ENCODE measurements at places on chromosomes 3 and 15.

- no peak for DNase-seq
Observed at GRCh38 chr3:157605356-157605755, 102.1 kb upstream of the VEPH1 start.

- DNase-seq: no peak
Observed at GRCh38 chr3:104974316-104974715, 392.4 kb upstream of the ALCAM start.

DNA sequence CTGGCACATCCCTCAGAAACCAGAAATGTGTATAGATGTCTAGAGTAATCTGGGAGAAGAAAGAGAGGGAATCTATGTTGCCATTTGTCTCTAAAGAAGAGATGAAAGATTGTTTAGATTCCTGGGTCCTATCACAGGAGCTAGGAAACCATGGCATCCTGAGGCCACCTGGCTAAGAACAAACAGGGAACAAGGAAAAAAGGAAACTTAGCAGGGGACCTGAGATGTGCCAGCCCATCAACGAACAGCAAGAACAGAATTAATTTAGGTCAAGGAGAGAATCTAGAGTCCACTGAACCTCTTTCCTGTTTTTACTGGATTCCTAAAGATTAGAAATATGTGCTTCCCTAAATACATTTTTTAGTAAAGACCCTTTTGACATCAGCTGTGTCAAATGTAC, 30.3 kb downstream of the IP6K1 start:
- DNase-seq: no peak

DNA sequence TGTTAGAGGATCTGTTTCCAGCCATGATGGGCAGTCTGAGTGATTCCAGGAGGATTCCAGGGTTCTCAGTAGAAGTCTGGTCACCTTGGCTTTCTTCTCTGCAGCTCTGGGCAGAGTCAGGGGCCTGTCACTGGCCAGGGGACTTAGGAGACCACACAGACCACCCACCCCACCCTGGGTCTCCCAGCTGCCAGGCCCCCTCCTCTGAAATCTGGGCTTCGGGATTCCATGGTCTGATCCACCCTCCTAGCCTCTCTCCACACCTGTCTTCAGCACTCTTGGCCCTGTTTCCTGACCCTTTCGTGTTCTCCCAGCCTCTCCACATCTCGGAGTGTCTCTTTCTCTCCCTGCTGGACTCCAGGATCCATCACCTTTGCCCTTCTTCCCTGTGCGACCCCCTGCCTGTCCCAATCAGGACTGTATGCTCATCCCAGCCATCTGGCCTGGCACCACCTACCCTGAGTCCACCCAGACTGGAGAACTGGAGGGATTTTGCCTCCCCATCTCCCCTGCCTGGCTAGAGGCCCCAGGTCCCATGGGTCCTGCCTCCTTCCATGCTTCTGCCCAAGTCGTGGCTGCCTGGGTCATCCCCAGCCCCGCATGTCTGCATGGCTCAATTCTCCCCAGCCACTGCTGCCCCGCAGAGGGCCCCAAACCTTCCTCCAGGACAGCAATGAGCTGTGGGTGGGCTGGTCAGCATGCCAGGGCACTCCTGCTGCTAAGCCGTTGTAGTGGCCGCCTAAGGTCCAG, 34.3 kb downstream of the GOLGA6L10 start:
- no peak for DNase-seq

DNA sequence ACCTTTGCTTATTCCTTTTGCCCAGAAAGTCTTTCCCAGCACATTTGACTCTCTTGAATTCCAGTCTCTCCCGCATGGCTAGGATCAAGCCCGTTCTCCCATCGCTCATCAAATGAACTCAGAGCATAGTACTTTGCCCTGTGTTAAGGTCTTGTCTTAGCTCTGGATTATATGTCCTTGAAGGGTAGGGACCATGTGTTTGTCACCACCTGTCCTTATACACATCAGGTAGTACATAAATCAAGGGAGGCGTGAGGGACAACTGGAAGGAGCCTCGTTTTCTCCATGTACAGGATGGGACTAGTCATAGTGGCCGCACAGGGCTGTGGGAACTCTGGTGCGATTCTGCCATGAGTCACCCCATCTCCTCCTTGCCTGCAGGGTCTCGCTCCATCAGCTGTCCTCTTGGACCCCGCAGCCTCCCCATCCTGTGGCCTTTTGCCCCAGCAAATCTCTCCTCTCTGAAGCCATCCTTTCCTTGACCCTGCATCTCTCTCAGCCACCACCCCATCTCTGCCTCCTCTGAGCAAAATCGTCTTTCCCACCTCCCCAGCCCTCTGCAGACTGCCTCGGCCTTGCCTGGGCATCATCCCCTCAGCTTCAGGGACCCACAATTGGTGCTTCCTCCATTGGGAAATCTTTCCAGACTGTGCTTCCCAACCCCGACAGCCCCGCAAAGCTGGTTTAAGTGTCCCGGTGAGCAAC, 33.4 kb upstream of the RAB6B start:
- DNase-seq: no peak

DNA sequence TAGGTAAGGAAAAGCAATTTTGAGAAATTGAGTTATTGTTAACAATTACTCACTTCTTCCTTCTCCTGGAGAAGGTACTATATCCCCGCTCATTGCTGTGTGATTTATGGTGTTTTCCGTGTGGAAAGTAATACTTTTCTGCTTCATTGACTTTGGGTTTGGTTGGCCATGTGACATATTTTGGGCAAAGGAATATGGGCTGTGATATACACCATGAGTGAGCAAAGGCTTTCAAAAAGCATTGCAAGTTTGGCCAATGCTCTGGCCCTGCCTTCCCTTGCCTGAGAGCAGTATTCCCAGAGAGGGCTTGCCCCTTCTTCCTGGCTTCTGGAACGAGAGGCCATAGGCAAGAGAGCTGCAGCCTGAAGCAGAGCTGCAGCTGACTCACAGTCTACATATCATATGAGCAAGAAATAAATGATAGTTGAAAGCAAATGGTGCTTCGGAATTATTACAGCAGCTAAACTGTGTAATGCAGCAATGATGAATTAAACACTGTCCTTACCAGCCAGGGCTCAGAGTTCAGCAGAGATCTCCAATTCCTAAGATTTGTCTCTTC, 216.8 kb upstream of the CD96 start:
- no peak for DNase-seq

DNA sequence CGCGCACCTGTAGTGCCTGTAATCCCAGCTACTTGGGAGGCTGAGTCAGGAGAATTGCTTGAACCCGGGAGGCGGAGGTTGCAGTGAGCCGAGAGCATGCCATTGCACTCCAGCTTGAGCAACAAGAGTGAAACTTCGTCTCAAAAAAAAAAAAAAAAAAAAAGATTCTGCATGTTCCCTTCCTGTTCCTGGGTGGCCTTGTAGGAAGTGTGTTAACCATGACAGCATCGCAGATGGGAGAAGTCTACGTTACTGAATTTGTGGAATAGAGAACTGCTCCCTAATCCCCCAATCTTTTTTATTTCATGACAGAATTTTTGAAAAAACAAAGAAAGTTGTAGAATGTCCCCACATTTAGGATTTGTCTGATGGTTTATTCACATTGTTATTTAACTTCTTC, 45.4 kb downstream of the FOXL2 start:
- DNase-seq: no peak

GRCh38 chr3:30156586-30157498, 449.6 kb upstream of the TGFBR2 start:
- no peak for DNase-seq

GRCh38 chr15:98740295-98740694, 92.0 kb downstream of the IGF1R start:
- no peak for DNase-seq

- DNase-seq: no peak
Observed at GRCh38 chr3:108822123-108822897, at the start of gene TRAT1. TSS of gene TRAT1 (plus strand) at chr3:108822786. CDS start at chr3:108822928, 142 bp downstream.

DNA sequence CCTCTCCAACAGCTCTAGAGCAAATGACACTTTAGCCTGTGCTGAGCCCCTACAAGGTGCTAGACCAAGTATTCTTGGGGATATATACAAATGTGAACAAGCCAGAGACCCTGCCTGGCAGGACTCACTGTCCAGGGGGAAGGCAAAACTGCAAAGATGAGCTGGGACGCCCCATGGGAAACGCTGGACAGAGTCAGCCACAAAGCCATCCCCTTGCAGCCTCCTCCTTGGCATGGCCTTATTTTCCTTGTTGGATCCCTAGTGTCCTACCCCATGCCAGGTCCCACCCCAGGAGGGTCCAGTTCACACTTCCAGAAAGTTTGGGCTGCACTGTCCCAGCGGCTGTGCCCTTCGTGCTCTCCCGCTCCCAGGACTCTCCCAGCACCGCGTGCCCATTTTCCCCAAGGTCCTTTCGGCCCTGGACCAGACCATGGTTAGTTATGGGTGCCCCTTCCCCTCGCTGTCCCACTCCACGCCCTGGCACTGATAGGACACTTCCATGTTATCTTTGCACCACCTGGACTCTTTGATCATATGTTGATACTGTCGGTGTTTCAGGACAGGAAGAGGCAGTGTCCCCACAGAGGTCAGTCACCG, 5.8 kb upstream of the NRROS start:
- DNase-seq: no peak

- no peak for DNase-seq
Observed at GRCh38 chr3:144660186-144660585, 688.6 kb downstream of the DIPK2A start.

GRCh38 chr15:40290918-40291574, 8.2 kb upstream of the ANKRD63 start:
- DNase-seq: no peak

GRCh38 chr3:192991356-192991755, 73.7 kb upstream of the MB21D2 start:
- no peak for DNase-seq

DNA sequence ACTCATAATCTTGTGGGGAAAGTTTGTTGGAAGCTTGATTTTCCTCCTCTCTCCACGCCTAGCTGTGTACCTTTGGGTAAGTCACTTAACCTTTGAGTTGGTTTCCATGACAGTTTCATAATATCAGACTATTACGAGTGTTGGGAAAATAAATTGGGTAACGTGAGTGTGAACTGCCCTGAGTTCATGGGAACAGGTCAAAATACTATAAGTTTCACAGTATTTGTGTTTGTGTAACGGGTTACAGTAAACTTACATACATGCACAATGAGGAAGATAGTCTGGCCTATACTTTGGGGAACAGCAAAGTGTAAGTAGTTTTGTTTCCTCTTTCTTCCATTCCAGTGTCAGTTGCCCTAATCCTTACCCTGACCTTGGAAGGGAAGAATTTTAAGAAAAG, 509.9 kb downstream of the MECOM start:
- no peak for DNase-seq

GRCh38 chr3:120864541-120864940, 43.5 kb upstream of the STXBP5L start:
- no peak for DNase-seq

GRCh38 chr3:25581823-25582222, 82.9 kb downstream of the TOP2B start:
- DNase-seq: no peak

DNA sequence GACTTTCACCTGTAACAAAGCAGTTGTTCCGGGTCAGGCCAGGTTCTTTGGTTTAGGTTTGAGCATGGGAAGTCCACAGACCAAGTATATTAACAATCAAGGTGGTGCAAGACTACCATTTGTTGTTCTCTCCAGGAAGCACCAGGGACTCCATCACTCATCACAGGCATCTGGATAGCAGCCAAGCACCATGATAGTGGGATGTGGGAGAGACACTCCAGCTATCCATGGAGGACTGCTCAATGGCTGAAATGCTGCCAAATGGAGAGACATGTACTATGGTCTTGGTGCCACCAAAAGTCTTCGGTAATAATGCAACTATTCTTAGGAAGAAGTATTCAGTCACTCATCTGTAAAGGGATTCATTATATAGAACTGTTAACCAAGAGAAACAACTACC, 143.0 kb downstream of the TNIK start:
- DNase-seq: no peak

GRCh38 chr3:43582866-43583265, 38.9 kb downstream of the ANO10 start:
- no peak for DNase-seq

DNA sequence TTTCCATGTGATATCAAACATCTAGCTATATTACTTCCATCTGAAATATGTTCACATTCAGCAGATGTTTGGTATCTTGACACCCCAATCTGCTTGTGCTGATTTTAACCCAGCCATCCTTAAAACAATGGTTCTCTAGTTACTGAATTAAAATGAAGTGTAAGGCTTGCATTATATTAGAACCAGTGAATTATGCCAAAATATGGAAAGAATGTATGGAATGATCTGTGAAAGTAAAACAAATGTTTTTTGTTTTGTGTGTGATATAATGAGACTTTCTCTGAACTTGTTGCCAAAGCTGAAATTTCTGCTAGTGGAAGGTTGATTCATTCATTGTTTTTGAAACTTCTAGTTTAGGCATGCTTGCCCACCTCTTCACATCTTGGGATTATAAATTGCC, 317.1 kb downstream of the MEX3B start:
- DNase-seq: no peak

GRCh38 chr3:157573281-157573680, 70.1 kb upstream of the VEPH1 start:
- DNase-seq: no peak

DNA sequence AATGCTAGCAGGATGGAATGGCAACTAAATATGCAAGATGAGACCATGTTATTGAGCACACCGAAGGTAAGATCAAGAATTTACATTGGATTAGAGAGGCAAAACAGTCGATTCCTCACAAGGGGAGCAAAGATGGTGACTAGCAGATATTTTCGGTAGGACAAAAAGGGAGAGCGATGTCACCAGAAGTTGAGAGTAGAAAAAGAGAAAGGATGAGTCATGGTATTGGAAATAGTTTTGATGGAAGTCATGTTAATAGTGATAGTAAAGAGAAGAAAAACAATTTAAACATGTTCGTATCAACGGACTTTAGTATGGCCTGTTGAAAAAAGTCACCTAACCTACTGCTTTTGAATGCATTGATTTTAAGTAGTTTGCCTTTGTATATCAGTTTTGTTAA, 55.0 kb downstream of the UBE2E2 start:
- DNase-seq: no peak

GRCh38 chr3:9700536-9700935, 3.1 kb upstream of the CPNE9 start:
- DNase-seq: no peak

DNA sequence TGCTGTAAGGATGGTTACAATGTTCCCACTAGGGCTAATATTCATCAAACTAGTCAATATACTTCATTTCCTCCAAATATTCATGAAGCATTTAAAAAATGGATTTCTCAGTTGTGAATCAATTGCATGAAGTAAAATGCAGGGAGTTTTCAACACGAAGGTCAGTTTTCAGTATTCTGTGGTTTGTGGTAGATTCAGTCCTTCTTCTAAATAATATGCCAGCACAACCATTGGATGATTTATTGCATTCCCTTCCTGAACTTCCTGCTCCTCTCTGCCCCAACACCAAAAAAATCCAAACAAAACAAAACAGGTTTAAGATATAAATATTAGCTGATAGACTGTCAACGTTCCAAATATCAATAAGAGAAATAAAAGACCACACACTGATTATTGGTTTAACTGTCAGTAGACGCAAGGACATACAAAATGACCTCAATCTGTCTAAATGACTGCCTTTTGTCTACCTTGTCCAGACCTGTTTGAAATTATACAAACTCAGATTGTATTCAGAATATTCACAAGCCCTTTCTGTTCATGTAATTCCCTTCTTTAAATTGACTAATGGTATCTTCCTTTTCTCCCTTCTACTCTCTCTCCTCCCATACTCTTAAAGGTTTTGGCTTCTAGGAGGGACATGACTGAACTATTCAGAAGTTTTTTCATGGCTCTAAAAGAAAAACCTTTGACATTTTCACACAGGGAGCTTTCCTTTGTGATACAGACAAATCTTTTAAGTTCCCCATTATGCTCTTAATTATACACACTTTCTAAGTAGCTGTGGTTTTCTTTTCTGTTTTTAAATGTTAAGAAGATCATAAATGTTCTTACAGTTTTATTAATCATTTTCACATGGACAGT, 92.6 kb upstream of the STT3B start:
- no peak for DNase-seq

- DNase-seq: no peak
Observed at GRCh38 chr3:192685801-192686200, 41.5 kb downstream of the FGF12 start.

Measured in stimulated activated CD8-positive, alpha-beta memory T cell treated with anti-CD3 and anti-CD28 coated beads, Interleukin-4, amount 100 ng/mL, for 4 hours (primary cell).